Activated T-helper 1 cell treated with anti-CD3 and anti-CD28 coated beads, Interleukin-2, amount 50 U/mL, for 16 hours (primary cell): ENCODE measurements at places on chromosomes 6 and 20.

- DNase-seq = no peak
These were observed 60.6 kb upstream of the FAM184A start for GRCh38 chr6:119138906-119139541.

DNA sequence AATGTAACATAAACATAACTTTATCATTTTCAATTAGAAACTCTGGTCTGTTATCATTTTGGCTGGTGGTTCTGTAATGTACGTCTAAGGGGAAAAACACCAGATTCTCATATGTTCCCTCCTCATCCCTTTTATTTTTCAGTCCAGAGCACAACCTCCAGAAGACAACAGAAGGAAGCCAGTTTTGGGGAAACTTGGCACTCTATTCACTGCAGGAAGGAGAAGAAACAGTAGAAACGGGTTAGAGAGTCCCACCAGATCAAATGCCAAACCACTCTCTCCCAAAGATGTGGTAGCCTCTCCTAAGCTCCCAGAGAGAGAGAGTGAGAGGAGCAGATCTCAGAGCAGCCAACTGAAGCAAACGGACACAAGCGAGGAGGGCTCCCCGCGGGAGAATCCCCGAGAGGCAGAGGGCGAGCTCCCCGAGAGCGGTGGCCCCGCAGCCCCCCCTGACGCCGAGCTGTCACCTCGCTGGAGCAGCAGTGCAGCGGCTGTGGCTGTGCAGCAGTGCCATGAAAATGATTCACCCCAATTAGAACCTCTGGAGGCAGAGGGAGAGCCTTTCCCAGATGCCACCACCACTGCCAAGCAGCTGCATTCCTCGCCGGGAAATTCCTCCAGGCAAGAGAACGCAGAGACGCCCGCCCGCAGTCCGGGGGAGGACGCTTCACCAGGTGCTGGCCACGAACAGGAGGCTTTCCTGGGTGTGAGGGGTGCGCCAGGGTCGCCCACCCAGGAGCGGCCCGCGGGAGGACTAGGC, 117.8 kb downstream of the RTN4IP1 start:
- DNase-seq = no peak

- DNase-seq = no peak
These were observed 223.0 kb downstream of the NKAIN2 start for GRCh38 chr6:124026694-124027093.

GRCh38 chr6:15039136-15039535, 206.7 kb upstream of the JARID2 start:
- DNase-seq = no peak

- no peak for DNase-seq
These were observed 9.7 kb upstream of the TNFRSF6B start for GRCh38 chr20:63686492-63687321.
